Mesenteric fat pad (tissue), 1 donor: ENCODE measurements at places on chromosomes 1 and 21. TPM values are rescaled to one million over a fixed set of nuclear protein-coding genes. Genes with fewer than 3 reads are reported as not detected.

Gene NAXE
- 55.1 TPM for total RNA-seq

Gene C21orf91
- total RNA-seq, result 12.6 TPM

Gene POU3F1
- 0.19 TPM for total RNA-seq

DNA sequence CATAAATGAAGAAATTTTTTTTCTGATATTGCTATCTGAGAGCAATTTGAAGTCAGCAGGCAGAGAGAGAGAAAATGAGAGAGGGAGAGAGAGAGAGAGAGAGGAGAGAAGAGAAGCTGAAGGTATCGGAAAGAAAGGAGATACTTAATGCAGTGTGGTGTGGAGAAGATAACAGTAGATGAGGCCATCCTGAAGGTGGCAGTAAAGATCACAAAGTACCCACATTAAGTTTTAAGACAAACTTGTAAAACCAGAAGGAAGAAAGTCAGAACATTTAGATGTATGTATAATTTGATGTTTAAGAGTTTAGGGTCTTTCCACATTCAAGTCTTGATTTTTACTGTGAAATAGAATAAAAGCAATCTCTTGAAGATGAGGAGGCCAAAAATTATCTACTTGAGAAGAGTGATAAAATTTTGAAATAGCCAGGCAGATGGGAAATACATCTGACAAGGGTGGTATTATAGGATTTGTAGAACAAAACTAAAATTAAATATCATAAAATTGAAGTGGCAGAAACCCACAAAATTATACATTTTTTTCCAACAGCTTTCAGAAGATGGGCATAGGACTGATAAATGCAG, 1753.4 kb downstream of the MRPL39 start:
- DNase-seq, result no peak

DNA sequence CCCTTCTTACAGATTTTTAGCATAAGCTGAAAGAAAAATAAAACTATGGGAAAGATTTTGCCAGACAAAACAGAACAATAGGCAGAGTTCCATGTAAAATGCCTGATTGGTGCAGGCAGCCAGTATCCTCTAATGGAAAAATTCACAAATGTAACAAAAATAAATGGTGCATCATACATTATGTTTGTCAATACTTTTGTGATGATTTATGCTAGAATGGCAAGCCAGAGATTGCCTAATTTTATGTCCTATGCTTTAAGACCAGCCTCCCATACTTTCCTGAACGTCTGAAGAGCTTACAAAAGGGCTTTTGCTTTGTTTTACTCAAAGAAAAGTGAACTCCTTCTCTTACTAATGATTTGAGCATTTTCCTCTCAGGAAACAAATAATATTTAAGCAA, 81.5 kb upstream of the KCNJ15 start:
- DNase-seq, result no peak

GRCh38 chr1:41461790-41462679, 22.4 kb downstream of the EDN2 start:
- DNase-seq, result no peak

DNA sequence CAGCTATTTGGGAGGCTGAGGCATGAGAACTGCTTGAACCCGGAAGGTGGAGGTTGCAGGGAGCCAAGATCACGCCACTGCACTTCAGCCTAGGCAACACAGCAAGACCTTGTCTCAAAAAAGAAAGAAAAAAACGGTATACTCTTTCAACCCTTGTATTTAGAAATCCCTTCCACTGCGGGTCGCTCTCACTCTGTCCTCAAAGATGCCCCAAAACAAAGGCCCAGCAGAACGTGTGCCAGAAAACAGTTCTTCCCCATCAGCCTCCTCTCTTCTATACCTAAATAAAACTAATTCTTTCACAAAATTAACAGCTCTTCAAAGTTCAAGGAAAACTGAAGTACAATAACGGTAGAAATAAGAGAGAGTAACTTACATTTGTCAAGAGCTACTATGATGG, 13.2 kb downstream of the SETD4 start:
- DNase-seq, result no peak
